ENCODE measurements at places on chromosomes 2 and 18.

DNA sequence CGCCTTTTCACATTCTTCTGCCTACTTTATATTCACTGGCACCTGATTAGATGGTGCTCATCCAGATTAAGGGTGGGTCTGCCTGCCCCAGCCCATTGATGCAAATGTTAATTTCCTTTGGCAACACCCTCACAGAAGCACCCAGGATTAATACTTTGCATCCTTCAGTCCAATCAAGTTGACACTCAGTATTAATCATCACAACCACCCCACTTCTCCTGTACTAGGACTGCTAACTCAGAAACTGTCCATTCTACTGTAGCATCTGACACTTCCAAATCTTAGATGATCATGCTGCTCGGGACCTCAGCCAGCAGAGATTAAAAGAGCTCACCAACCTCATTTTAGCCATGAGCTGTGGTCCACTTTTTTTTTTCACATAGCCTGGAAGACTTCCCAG, 268.5 kb downstream of the SATB2 start:
- DNase-seq = no peak

DNA sequence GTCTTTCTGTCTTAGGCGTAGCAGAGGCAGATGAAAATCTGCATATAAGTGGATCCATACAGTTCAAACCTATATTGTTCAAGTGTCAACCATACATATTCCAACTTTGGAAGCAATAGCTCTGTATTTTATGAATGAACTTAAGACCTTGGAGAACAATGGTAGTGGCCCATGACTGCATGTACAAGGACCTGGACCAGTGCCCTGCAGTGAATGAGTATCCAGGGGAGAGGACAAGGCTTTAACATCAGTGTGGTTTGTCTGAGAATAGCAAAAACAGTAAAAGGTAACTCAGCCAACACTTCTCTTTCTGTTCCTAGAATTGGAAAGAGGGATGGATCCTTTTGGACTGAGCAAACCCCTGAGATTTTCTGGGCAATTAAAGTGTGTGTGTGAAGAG, 230.8 kb upstream of the LINC00305 start:
- DNase-seq = no peak

- no peak for DNase-seq
These were observed 149.8 kb downstream of the TWIST2 start for GRCh38 chr2:238997684-238998083.

- no peak for DNase-seq
These were observed 61.0 kb downstream of the AQP4 start for GRCh38 chr18:26804519-26804918.

DNA sequence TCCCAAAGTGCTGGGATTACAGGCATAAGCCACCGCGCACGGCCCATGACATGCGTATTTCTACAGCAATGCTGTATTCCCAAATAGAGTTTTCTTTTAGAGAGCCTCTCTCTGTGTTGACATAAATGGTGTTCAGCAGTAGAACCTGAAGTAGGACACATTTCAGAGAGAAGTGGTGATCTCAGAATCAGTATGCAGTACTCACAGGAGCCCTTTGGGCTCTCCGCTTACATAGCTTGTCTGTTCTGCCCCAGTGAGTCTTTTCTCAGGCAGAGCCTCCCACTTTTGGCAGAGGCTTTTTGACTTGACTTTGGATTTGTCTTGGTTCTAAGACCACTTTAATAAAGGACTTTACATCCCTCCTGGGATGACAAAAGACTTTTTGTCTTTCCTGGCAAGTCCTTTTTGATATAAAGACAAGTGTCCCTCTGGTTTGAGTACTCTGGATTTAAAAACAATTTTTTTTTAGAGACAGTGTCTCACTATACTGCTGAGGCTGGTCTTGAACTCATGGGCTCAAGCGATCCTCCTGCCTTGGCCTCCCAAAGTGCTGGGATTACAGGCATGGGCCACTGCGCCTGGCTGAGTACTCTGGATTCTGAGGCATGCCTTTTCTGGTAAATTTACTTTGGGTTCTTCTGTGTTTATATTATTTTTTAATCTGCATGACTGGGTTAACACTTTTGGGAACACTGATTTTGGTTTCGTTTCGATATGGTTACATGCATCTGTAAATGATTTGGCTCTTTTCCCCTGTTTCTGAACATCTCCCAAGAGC, 113.3 kb downstream of the SMAD2 start:
- DNase-seq = no peak

GRCh38 chr2:21480162-21480561, 356.4 kb downstream of the TDRD15 start:
- DNase-seq = no peak

DNA sequence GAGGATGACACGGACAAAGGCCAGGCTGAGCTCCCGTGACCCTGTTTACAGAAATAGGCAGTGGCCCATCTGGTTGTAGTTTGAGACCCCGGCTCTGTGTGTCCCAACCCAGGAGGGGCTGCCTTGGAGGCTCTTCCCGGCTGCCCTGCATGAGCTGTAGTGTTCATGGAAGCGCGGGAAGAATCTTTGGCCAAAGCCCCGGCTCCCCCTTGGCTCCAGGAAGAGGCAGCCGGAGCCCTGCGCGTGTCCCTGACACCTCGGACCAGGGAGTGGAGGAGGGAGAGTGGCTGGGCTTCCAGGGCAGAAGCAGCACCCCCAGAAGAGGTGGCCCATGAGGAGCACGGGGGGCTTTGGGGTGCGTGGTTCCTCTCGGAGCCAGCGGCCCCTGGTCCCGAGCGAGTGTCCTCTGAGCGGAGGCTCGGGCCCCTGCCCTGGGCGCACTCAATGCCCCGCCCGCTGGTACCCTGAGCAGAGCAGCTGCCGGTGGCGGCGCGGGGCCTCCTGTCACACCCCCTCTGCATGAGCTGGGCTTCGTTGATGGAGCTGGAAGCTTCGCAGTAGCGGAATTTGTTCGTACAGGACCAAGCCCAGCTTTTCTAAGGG, 21.7 kb downstream of the GPR35 start:
- peak; percentile 35 for DNase-seq

GRCh38 chr2:112465382-112465781, 16.6 kb upstream of the TTL start:
- DNase-seq = peak; percentile 19

DNA sequence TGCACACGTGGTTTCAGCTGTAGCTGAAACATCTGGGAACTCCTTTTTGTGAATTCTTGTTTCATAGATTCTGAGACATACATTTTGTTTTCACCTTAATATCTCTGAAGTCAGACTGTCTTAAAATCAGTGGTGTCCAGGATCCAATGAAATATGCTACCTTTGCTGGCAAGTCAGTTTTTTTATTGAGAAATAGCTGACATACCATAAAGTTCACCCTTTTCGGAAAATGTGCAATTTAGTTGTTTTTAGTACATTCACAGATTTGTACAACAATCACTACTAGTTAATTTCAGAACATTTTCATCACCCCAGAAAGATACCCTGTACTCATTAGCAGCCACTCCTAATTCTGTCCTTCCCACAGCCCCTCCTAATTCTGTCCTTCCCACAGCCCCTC, 243.7 kb downstream of the GLI2 start:
- no peak for DNase-seq

DNA sequence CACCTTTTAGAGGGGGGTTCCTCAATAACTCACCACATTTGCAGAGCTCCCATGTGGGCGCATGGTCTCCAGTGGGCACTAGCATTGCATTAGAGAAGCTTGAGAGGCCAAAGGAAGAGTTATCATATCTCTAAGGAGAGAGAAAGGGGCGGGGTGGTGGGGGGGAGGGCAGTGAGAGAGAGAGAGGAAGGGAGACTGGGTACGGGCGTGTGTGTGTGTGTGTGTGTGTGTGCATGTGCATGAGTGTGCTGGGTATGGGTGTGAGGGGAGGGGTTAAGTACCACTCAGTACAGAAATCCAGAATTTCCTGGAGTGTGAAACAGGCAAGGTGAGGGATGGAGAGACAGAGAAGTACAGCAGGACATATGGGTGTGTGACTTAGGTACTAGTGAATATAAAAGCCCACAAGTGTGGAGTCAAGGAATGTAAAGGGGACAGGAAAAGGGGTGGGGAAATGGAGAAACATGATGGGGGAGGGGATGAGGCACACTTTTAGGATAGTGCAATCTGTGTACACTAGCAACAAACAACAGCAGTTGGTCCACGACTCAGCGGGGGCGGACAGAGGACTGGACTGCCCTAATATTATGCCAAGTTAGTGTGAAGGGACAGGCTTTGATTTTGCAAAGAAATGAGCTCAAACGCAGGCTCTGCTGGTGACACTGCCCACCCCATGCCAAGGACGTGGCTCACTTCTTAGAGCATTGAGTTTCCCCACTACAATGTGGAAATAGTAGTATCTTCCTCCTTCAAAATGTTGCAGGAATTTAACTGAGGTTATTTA, 91.3 kb downstream of the SPRED2 start:
- peak; percentile 14 for DNase-seq

GRCh38 chr18:70907673-70908072, 618.8 kb downstream of the SOCS6 start:
- DNase-seq = no peak

DNA sequence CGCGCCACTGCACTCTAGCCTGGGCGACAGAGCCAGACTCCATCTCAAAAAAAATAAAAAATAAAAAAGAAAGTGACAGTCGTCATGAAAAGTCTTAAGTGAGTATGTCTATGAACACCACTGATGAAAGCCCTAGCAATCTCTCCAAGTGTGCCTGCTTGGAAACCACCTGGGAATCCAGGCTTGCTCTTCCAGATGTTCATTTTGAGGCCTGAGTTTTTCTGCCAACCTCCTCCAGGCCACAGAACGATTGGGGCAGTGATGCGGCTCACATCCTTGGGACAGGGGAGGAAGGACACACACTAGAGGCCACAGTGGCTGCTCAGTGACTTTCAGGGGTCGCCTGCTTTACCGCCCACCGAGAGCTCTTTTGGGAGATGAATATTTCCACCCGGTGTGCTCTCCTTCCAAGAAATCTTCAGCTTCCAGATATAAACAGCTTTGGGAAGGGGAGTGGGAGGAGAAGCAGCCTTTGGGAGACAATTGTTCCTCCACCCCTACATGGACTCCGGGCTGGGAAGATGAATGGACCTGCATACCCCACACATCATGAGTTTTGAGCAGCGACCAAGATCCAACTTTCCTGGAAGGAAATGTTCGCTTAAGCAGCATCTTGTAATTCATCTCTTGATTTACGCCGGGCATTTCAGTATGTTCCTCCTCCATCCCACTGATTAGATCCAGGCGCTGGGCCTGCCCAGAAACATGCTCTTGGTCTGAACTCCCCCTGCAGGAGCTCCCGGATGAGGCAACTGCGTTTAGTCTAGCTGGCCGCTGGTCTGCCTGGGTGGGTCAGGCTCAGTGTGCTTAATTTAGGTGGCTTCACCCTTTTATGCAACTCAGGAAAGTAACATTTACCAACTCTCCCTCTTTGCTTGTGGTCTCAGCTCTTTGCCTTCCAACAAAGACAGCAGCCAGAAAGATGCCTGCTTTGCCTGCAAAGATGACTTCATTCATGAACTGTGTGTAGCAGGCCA, 6.2 kb upstream of the ARMC9 start:
- DNase-seq = no peak

DNA sequence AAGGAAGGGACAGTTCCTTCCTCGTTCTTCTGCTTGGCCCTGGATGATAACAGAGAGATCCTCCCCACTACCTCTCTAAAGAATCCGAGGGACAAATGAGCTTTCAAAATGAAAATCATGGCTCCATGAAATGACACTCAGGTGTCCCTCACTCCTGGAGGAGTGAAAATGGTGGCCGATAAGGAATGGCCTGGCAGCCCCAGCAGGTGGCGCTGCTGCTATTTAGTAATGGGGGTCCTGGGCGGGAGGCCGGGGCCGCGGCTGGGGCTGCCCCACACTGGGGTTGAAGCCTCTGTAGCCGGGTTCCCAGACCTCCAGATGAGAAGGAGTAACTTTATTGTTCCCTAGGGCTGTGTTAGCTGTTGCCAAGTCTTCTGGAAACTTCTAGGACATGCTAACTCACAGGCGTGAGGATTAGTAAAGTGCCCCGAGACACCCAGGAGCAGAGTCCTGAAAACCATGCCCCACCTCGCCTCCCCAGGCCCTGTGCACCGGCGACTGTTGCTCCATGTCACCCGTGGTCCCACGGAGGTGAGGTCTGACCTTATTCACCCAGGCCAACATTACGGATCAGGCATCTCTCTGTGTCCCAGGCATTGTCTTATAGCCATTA, 138.0 kb downstream of the CTIF start:
- peak; percentile 78 for DNase-seq

GRCh38 chr2:100178085-100178788, 35.8 kb upstream of the AFF3 start:
- peak; percentile 42 for DNase-seq

DNA sequence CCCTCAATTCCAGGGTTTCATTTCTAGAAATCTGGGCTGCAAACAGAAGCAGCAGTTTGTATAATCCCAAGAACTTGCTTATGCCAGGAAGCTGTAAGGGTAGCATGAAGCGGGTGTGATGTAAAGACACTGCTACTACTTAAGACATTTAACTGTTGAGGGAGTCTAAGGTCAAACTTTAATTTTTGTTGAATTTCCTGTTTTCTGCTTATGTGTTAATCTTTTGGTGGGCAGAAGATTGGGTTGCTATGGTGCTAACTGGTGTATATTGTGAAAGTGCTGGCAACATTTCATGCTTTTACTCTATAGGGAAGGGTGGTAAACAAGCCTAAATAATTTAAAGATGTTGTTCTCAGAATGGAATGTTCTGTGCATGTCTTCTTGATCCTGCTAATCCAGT, 2.7 kb downstream of the NCOA1 start:
- DNase-seq = no peak

GRCh38 chr2:100008956-100009355, 133.4 kb downstream of the AFF3 start:
- no peak for DNase-seq

- DNase-seq = no peak
These were observed 9.8 kb downstream of the PRLH start for GRCh38 chr2:237575869-237576862.

GRCh38 chr2:60980071-60980815, 37.3 kb upstream of the PEX13 start:
- no peak for DNase-seq

GRCh38 chr2:38498045-38498481, 104.7 kb downstream of the HNRNPLL start:
- no peak for DNase-seq

DNA sequence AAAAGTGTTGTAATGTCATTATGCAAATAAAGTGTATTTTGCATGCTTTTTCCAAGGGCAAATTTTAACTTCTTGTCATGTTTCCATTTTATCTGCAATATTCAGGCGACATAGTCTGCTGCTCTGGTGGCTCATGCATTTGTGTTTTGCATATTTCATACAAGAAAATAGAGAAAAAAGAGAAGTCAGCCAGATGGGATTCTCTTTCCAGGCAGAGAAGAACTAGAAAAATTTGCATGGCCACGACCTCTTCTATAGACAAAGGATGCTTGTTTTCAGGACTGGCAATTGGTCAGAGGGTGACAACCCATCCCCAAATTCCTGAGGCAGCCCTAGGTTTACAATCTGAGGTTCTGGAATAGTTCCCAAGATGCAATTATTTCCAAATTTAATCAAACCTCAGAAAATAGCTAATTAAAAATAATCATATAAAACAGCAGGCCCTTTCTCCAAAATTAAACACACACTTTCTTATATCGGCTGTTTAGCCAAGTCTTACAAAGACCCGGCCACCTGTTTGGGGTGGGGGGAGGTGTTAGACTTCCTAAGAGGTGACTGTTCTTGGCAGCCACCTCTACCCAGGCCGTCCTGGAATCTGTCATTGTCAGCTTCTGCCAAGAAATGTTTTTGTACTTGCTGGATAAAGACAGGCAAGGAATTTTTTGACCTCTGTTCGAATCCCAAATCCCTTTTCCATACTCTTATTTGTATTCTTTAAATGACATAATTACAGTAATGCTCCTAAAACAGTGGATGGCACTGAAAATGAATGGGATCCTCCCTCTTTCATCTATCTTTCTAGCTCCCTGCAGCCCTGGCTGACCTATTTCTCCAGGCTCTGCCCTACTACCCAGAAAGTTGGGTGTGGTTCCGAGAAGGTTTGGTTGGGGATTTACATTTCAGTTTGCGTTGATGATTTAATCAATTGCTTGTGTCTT, 20.8 kb upstream of the SOS1 start:
- DNase-seq = peak; percentile 60

Measured in activated CD8-positive, alpha-beta memory T cell treated with anti-CD3 and anti-CD28 coated beads, Interleukin-2, amount 10 ng/mL, durations not matched to agents 7 days and 5 days (primary cell).